GM20000 (cell line): ENCODE measurements at places on chromosomes 4 and X.
A peak's percentile ranks its signal among the peaks of the same experiment; 100 is the strongest.

GRCh38 chrX:54076903-54077302, 32.6 kb upstream of the PHF8 start:
- no peak for DNase-seq

DNA sequence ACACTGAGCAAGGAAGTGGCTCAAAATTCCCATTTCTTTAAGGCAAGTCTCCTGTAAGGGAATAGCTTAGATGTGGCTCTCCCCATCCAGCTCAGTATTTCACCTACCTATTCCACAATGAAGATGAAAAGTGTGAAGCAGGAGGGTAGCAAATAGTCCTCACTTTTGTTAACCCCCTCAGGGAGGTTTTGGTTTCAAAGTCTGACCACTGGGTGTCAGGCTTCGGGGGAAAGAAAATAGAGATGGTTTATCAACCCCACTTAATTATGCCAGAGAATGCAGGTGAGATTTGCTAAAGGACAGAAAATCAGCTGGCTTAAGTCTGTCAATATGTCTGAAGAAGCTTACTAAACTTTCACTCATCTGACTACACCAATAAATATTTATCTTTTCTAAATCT, 69.5 kb downstream of the DHX15 start:
- peak; percentile 10 for DNase-seq

DNA sequence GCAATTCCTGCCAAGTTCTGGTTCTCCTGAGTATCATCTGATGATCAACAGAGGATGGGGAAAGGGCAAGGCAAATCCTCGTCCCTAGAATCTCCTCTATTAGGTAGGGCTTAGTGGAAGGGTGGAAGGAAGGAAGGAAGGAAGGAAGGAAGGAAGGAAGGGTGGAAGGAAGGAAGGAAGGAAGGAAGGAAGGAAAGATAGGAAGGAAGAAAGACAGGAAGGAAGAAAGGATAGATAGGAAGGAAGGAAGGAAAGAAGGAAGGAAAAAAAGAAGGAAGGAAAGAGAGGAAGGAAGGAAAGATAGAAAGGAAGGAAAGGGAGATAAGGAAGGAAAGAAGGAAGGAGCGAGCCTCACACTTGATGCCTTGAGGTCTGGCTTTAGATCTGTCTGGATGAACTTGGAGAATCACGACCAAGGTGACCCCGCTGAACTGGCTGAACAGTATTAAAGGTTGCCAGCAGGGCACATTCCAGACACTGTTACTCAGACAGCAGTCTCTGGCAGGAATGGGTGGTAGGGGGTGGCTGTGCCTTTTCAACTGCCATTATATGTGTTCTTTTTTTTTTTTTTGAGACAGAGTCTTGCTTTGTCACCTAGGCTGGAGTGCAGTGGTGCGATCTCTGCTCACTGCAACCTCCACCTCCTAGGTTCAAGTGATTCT, 57.1 kb downstream of the MAP7D2 start:
- DNase-seq = no peak

DNA sequence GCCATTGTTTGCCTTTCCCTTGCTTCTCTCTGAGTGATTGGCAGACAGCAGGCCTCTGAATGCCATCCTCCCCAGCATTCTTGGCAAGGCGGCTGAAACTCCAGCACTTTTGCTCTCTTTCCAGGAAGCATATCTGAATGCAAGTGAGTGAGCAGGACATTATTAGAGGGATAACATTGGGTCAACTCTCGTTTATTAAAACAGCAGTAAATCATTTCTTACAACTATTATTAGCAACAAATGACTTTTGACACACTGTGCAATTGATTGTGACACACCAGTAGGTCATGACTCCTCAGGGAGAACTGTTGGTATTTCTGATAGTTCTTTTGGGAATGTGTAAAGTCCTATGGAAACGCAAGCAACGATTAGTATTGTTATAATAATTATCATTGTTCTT, 103.8 kb downstream of the EFNB1 start:
- no peak for DNase-seq

DNA sequence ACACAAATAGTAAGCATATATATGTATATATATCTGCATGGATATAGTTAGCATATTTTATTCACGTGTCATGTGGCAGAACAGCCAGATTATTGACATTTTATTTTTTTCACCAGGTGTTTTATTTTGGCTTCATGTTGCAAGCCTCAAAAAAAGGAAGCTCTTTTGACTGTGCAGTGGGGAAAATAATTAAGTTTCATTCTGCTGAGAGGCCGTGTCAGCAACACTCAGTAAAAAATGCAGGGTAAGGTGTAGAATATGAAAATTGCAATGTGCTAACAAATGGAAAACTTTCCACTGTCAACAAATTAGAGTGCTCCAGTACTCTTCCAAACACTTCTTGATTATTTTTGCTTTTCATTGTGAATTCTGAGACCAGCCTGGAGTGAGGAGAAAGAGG, 511.5 kb downstream of the GLUD2 start:
- DNase-seq = no peak

GRCh38 chr4:2754848-2755819, 1.0 kb downstream of the TNIP2 start:
- no peak for DNase-seq

GRCh38 chr4:13102092-13102742, 381.9 kb downstream of the RAB28 start:
- DNase-seq = no peak

DNA sequence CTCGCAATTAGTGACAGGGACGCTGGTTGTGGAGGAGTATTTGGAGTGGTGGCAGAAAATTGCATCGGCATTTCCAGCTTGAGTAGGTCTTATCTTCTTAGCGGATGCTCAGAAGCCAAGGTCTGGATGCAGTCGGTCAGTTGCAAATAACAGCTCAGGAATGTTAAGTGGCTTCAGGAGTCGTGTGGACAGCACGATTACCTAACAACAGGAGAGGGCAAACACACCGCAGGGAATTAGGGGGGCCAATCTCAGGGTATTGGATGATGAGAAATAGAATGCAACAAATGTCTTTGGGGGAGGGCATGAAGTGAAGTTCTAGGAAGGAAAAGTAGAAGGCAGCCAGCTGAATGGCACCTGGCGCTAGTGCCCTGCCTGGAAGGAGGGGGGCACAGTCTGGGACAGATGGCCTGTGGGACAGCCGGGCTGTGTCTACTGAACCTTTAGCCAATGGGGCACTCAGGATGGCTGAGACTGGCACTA, 11.8 kb downstream of the RASL11B start:
- DNase-seq = no peak

DNA sequence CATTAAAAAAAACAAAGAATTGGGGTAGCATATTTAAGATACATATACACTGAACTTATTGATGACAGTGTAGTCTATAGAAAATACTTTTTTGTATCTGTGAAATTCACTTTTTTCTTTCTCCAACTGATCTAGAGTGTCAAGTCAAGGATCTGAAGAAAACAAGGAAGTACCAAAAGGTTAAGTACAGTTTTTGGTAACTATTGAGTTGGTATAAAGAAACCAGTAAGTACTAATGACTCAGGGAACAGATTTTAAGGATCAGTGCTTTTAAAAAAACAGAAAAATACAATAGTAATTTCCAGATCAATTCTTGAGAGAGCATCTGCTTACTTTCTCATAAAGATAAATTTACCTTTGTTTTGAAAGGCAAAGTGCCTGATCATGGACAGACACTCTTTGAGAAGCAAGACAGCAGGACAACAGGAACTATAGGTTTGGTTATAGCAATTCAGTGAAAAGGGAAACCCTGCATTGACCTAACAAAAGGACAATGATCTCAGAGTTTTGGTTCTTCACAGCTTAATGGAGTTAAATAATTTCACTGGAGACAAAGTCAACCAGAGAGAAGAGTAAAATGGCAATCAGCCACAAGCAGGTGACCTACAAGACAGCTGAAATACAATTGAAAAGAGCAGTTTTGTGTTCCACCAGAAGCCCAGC, 23.4 kb downstream of the TRMT10A start:
- no peak for DNase-seq

DNA sequence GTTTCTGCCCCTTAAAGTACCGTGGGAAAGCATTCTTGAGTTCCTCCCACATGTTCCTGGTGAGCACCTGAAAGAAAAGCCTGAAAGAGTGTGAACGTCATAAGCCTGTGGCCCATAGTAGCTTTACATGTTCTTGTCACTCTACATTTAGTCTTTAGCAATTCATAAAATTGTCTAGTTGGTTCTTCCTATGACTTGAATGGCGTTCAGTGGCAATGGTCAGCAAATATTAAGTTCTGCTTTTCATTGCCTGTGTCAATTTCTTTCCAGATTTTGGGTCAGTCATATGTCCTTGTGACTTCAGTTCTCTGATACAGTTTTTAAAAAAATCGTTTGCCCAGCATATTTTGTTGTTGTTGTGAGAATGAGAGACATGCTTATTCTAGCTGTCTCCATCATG, 650.0 kb upstream of the BOD1L1 start:
- DNase-seq = no peak

- no peak for DNase-seq
These were observed 197.4 kb downstream of the PTTG2 start for GRCh38 chr4:38157592-38157991.

DNA sequence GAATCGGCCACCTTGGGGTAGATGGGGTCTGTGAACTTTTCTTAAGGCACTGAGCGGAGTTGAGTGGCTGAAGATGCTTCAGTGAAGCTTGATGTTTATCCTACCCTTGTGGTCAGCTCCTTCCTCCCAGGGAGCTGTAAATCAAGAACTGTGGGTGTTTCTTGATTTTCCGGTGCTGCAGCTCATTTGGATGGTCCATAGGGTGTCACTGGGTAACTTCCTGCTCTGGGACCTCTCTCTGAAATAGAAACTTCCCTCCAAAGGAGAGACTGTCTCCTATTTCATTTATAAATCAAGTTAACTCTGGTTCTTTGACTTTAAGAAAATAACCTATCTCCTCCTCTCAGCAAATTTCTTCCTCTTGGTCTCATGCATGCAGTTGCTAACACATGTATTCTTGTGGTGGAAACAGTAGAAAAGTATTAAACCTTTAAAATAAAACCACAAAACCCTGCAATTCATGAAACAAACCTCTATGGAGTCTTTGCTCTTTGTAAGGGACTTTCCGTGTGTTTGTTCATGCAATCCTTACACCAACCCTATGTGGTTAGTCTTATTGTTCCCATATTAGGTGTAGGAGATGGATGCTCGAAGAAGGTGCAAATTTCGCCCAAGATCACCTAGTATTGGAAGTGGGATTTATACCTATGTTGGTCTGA, 110.3 kb downstream of the SHROOM3 start:
- DNase-seq = no peak

GRCh38 chrX:118349188-118349587, 3.3 kb downstream of the WDR44 start:
- no peak for DNase-seq

DNA sequence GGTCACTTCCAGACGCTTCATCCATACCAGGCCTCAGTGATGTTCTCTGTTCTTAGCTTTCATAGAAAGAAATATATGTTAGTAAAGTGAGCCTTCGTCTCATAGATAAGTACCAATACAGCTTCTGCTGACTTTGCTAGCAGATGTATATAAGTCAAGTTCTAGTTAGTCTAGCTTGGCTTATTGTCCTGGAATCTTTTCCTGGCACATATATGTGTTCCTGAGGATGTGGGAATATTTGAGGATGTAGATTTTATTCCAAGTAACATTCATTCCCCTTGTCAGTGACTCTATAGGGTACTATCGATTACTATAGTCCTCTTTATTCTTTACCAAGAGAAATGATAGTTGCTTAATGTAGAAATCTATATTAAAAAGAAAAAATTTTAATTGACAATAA, 135.2 kb upstream of the FAM9C start:
- no peak for DNase-seq

GRCh38 chr4:41257257-41257901, 651 bp downstream of the UCHL1 start:
- peak; percentile 55 for DNase-seq

GRCh38 chr4:12949719-12950490, 534.2 kb downstream of the RAB28 start:
- DNase-seq = no peak

GRCh38 chr4:97153042-97153441, 990.2 kb downstream of the STPG2 start:
- no peak for DNase-seq

- DNase-seq = no peak
These were observed 358.2 kb upstream of the GATB start for GRCh38 chr4:152118819-152119553.

- no peak for DNase-seq
These were observed 339 bp downstream of the CUL4B start for GRCh38 chrX:120560405-120560841.

DNA sequence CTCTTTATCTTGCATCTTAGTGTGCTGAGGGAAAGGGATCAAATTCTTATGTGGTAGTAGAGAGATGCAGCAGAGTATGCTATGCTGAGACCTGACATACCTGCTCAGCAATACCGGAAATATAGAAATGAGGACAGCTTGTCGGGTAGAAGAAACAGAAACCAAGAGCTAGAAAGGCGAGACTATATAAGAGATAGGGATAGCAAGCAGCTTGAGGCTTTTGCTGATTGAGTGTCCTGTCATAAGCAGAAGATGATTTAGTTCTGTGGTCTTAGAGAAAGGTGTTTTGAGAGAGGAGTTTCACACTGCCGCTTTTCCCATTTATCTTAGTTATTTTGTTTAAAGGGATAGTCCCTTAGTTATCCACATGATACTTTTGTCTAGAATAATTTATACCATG, 31.7 kb downstream of the USP9X start:
- peak; percentile 24 for DNase-seq

DNA sequence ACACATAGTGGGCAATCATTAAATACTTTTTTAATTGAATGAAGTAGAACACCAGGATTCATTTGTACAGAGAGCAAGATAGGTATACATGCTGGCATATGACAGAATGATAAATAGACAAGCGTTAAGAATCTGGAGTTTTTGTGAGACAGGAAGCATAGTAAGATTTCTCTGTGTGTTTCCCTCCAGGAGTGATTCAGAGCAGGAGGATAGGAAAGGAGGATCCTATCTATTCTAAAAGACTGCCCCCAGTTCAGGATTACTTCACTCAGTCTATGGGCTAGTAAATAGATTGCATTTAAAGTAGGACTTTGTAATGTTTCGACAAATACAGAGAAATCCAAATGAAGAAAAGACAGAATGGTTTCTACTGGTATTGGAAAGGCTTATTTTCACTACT, 423.7 kb downstream of the PDGFC start:
- DNase-seq = no peak

DNA sequence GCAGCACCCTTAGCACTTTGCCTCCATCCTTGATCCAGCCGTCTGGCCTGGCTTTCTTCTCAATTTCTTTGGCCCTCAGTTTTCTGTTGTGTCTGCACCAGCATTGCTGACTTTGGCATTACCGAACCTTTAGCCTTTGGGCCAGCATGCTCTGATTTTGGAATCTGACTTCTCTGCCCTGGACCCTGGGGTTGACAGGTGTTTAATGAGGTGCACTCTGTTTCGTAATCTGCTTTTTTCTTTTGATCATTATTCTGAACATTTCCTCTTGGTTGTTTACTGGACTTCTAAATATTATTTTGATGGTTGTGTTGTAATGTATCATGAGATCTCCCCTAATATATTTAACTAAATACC, 71.5 kb upstream of the ENPP6 start:
- DNase-seq = no peak
